ENCODE measurements at places on chromosomes 16 and 17.
A peak's percentile ranks its signal among the peaks of the same experiment; 100 is the strongest.

DNA sequence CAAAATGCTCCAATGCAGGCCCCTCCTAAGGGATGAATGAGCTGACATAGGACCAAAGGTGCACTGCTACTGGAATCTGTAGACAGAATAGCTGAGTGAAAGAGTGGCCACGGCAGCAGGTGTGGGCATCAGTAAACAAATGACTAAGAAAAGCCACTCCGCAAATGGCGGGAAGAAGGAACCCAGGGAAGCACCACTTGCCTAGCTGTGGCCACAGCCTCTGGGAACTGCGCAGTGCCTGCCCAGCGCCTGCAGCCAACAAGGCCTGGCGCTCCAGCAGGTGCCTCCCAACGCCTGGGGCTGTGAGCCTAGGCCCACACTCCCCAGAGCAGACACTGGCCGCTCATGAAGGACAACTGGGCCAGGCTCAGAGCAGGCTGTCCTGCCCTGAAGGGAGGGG, 11.8 kb downstream of the PEMT start:
- DNase-seq = no peak

GRCh38 chr17:45170931-45171337, 9.3 kb downstream of the HEXIM2 start:
- no peak for DNase-seq

GRCh38 chr17:57531648-57532504, 213.2 kb downstream of the CCDC182 start:
- no peak for DNase-seq

DNA sequence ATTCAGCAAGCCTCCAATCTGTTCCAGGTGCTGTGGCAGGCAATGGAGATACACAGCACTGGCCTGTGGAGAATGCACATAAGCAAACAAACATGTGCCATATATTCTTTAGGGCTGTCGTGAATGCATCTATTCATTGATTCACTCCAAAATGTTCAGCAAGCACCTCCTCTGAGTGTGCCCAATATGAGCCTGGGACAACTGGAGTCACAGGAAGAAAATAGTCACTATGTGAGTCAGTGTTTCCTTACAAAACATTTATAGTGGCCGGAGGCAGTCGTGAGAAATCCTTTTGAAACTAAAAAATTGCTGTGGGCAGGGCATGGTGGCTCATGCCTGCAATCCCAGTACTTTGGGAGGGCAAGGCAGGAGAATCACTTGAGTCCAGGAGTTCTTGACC, 310.1 kb downstream of the CA10 start:
- no peak for DNase-seq

DNA sequence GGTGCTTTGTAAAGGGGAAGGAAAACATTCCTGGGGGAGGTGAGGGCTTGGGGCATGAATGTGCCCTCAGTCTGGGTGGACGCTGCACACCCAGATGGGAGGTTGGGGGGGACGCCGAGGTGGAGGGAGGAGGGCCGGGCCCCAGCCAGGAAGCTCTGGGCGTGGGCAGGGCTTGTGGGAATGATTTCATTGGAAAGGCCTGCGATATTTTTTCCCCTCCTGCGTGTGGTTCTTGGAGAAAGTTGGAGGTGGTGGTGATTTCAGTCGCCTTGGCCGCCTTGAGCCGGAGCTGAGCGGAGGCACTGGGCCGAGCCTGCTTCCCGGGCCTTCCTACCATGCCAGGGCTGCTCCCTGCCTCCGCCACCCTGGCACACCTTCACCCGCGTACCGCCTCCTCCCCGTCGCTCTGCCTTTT, 26.4 kb upstream of the CLEC18A start:
- no peak for DNase-seq

DNA sequence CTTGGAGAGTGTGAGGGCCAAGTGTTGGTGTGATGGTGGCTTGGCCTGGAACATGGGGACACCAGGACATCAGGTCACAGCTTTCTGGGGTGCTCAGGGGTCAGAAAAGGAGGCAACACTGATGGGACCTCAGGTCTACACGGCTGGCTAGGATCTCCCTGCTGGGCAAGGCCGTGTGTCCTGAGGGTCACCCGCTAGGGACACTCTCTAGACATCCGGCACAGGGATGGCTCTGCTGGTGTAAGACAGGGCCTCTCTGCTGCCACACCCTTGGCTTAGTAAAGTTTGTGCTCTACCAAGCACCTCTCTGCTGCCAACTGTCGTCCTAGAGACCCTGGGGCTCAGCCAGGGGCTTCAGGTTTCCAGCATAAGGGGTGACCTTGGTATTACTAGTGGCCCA, 16.3 kb downstream of the SLC13A5 start:
- no peak for DNase-seq

GRCh38 chr17:82611140-82612058, 36.8 kb downstream of the WDR45B start:
- no peak for DNase-seq

DNA sequence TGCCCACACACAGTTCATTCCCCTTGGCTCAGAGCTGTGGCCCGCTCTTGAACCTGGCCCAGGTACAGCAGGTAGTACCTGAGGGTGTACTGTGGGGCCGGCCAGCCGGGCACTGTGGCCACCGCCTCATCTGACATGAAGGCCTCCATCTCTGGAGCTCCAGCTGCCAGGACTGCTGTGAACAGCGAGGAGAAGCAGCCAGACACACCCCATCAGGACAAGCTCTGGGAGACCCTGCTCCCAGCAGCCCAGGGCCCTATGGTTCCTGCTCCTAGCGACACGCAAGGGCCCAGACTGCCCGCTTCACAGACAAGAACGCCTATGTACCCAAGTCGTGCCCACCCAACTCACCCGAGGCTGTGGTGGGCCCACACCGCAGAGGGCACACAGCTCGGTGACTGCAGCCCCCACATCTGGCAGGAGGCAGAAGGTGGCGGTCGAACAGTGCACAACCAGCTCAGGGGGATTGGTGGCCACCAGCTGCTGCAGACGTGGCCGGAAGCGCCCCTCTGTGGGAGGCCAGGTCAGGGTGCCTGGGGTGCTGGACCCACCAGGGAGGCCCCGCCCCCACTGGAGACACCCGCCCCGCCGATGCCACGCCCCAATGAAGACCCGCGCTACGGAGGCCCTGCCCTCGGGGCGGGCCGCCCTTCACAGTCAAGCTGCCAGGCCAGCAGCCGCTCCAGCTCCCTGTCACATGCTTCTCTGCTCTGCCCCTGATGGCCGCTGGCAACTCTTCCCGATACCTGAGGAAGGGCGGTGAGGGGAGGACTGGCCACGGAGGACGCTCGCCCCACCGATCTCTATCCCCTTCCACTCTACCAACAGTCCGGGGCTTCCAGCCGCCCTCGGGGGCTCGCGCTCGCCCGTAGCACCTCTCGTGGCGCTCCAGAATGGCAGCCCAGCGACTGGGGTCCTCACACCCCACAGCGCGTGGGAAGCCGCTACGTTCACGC, 1.1 kb upstream of the STUB1 start:
- peak; percentile 55 for DNase-seq

- DNase-seq = no peak
These were observed 646 bp downstream of the KIF22 start for GRCh38 chr16:29790949-29791844.

All from stimulated activated CD4-positive, alpha-beta T cell treated with anti-CD3 and anti-CD28 coated beads, Interleukin-4, amount 100 ng/mL, for 4 hours (primary cell).